GM23338 (cell line): ENCODE measurements at places on chromosomes 16 and 17. TPM values are rescaled to one million over a fixed set of nuclear protein-coding genes. Genes with fewer than 3 reads are reported as not detected.

The SECTM1 gene
- total RNA-seq: 0.16 and 1.3 TPM in 2 replicates

The XAF1 gene
- total RNA-seq: not detected in 2 replicates

The CAPNS2 gene
- total RNA-seq: 0.27 and 0.83 TPM in 2 replicates

DNA sequence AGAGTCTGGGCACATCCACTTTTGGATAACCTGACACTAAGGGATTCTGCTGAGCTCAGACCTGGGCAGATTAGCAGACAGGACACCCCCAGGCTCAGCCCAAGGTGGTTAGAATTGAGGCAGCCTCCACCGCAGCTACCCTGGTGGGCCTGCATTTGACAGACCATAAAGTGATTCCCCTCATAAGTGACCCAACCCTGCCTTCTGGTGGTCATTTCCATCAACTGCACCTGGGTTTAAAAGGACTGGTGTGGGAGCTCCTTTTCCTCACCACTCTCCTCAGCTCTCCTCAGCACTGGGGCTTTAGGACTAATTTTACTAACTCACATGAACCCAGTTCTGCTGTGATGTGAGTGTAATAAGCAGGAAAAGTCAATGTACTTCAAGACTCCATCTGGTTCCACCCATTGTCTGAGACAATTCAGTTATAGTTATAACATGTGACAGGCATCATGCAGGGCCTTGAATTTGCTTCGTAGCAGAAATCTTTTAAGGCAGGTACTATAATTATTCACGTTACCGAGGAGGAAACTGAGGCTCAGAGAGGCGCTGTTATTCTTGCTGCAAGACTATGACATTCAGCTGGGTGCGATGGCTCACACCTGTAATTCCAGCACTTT lies 42.5 kb downstream of the MYH3 start:
- H3K36me3 ChIP-seq: no peaks in the 10 kb centered on the region
- no peaks in the 10 kb centered on the region for H3K27me3 ChIP-seq
- H3K4me1 ChIP-seq: no peaks in the 10 kb centered on the region
- no peak overlapping the region for H3K4me3 ChIP-seq
- peak; percentile 86 for DNase-seq
- H3K27ac ChIP-seq: no peak overlapping the region

GRCh38 chr16:67404740-67405226 lies 11.5 kb upstream of the TPPP3 start:
- H3K27ac ChIP-seq: no peak overlapping the region
- peaks cover 21% of the 10 kb centered on the region; the same call in 1 of the 2 replicates for H3K4me1 ChIP-seq
- no peak for DNase-seq
- H3K27me3 ChIP-seq: 0 out of 2 replicates have a peak, but pooled peaks cover 3% of the 10 kb centered on the region

DNA sequence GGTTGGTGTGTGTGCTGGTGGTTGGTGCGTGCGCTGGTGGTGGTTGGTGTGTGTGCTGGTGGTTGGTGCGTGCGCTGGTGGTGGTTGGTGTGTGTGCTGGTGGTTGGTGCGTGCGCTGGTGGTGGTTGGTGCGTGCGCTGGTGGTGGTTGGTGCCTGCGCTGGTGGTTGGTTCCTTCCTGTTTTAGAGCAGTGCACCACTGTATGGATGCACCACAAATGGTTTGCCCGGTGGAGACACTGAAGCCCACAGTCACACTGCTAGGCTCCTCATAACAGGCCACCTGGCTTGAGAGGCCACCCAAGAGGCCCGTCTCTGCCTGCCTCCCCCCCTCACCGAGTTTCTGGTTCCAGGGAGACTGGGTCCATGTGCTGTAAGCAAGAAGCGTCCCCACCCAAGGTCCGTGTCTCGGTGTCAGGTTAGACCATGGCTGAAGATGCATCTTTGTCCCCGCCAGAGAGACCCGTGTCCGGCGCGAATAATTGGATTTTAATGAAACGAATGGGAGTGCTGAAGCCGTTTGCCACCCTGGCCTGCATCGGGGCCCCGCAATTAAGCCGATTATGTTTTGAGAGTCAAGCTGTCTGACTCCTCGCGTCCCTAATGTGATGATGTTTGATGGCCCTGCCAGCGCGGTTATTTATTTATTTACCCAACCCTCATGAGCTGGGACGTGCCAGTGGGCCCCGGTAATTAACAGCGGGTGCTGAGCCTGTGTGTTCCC lies 161.3 kb upstream of the GSE1 start:
- no peak overlapping the region for H3K27ac ChIP-seq
- no peaks in the 10 kb centered on the region for H3K27me3 ChIP-seq
- no peak for DNase-seq
- H3K4me3 ChIP-seq: no peak overlapping the region
- peaks cover 15% of the 10 kb centered on the region; the same call in 1 of the 2 replicates for H3K4me1 ChIP-seq
